H54 (cell line): ENCODE measurements at places on chromosomes 2 and 18.

DNA sequence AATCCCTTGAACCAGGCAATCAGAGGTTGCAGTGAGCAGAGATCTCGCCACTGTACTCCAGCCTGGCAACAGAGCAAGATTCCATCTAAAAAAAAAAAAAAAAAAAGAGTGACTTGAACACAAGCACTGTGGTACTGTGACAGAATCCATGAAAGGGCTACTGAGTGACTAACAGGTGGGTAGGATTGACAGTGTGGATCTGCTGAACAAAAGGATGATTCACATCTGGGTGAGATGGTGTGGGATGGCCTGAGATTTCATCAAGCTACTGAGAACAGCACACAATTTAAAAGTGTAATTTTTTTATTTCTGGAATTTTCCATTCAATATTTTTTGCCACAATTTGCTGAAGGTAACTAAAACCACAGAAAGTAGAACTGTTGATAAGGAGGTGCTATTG, 13.3 kb upstream of the SP3 start:
- DNase-seq: no peak

DNA sequence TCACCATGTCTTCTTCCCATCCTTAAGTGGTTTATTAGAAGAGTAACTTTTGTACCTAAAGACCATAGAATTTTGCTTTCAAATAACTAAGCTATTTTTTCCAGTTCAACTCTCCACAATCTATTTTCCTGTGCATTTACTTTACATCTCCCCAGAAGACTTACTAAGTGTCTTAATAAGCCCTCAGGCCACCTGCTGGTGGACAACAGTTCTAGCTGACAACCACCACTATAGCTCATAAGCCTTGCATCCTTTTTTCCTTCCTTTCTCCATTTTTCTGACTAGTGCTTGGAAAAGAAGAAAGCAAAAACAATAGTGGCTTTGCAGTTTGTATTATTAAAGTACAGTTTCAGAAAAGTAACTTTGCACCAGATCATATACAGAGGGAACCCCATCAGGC, 149.5 kb upstream of the TMEM200C start:
- DNase-seq: no peak

DNA sequence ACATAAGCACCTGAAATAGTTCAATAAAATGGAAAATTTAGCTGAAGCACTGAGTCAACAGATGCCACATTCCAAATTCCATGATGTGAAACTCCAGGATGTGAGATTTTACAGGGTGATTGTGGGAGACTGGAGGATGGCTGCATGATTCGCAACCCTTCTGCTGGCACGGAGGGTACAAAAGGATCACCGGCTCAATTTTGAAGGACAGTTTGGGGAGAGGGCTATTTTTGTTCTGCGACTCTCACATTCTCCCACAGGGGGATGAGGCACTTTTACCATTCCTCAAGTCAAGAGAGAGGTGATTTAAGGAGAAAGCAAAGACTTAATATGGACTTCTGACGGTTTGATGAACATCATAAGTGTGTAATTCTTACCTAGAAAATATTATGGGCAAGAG, 138.1 kb upstream of the CWC22 start:
- DNase-seq: no peak

GRCh38 chr2:202695166-202695565, 60.4 kb downstream of the FAM117B start:
- no peak for DNase-seq

DNA sequence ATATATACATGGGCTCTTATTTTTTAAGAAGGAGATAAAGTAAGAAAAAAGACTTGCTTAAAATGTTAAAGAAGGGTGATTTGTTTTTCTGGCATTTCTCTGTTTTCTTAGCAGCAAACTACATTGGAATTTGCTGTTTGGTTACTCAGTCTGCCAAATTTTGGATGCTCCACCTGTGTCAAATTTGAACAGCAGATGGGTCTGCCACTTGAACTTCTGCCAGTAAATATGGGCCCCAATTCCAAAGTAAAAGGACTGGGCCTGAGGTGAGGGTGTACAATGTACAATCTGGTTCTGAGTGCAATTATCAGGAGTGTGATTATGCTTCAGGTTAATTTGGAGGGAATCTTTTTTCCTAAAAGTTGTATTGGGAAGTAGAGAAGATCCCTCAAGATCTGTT, 794.5 kb downstream of the DSC3 start:
- DNase-seq: no peak

DNA sequence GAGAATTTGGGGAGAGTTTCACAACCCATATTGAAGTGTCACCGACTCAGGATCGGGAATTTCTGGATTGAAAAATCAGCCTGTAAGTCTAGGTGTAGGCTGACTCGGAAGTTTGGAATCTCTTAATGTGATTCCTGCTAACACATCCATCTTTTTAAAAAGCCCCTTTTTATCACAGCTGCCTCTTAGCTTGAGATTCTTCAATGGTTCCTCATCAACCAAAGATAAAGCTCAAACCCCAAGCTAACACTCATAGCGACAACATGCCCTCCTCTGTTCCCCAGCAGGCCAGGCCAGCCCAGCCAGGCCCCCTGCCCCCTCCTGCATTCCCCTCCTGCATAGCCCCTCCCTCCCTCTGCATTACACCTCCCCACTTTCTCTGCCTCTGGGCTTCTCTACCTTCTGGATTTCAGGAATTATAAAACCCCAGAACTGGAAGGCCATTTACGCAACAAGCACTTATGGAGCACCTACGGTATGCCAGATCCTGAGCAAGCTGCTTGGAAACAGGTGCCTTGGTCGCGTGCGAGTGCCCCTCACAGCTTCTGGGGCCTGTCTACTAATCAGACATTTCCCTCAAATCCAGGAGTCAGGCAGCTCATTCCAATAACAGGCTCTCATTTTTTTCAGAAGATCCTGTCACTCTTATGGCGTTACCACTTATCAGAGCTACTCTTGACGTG, 63.4 kb downstream of the EMX1 start:
- DNase-seq: peak; percentile 50
